ENCODE measurements at places on chromosomes 2 and 18. TPM values are rescaled to one million over a fixed set of nuclear protein-coding genes. Genes with fewer than 3 reads are reported as not detected.

The UGT1A7 gene
- not detected for total RNA-seq

The OTOF gene
- 0.60 TPM for total RNA-seq

The NAT8 gene
- total RNA-seq = not detected

The B3GNT2 gene
- total RNA-seq = 25.4 TPM

The NCKAP1 gene
- 8.3 TPM for total RNA-seq

The PRSS56 gene
- not detected for total RNA-seq
